ENCODE measurements at places on chromosomes 7 and 10.

DNA sequence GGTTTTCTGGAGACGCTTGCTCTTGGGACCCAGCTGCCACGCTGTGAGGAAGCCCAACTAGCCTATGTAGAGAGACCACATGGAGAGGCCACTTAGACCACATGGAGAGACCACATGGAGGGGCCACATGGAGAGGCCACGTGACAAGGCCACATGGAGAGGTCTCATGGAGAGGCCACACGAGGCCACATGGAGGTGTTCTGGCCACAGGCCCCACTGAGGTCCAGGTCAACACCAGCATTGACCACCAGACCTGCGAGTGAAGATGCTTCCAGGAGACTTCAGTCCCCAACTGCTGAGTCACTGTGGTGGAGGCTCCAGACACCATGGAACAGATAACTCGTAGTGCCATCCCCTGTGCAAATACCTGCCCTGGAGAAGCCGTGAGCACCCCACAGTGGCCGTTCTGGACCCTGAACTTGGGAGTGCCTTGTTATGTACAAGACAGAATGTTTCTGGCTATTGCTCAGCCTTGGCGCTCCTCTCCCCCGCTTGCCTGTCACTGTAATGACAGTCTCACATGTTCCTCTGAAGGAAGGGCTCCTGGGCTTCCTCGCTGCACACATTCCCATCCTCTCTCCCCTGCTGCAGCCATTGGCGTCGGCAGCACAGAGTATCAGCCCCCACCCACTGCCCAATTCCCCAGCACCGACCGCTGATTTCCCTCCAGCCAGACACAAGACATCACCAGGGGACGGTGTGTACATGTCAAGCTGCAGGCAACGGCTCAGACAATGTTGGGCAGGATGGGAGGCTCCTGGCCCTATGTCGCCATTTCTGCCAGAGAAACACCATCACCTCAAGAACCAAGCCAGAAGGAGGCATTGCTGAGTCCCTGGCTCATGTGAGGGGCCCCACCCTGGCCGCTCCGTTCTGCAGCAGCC lies 49.0 kb upstream of the TNRC18 start:
- no peak for DNase-seq

GRCh38 chr7:101913851-101914250 lies 96.4 kb downstream of the CUX1 start:
- DNase-seq = no peak

DNA sequence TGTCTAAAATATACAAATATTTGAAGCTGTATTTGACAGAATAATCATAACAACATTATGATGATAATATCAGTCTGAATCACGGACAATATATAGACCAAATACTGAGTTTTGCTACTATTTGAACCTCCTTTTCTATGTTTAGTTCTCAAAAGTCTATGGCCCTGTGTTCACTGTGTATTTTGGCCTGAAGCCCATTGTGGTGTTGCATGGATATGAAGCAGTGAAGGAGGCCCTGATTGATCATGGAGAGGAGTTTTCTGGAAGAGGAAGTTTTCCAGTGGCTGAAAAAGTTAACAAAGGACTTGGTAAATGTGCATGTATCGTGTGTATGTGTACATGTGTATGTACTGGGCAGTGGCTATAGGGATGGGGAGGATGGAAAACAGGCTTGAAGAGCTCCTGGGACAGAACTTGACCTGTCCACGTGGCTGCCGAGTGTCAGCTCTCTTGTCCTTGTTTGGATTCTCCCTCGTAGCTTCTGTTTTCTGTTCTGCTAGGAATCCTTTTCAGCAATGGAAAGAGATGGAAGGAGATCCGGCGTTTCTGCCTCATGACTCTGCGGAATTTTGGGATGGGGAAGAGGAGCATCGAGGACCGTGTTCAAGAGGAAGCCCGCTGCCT lies 4.2 kb downstream of the CYP2C18 start:
- DNase-seq = no peak

GRCh38 chr10:62992145-62992721 lies 140.9 kb upstream of the NRBF2 start:
- no peak for DNase-seq

- no peak for DNase-seq
Observed at GRCh38 chr7:97819161-97819560, 53.0 kb downstream of the ASNS start.

DNA sequence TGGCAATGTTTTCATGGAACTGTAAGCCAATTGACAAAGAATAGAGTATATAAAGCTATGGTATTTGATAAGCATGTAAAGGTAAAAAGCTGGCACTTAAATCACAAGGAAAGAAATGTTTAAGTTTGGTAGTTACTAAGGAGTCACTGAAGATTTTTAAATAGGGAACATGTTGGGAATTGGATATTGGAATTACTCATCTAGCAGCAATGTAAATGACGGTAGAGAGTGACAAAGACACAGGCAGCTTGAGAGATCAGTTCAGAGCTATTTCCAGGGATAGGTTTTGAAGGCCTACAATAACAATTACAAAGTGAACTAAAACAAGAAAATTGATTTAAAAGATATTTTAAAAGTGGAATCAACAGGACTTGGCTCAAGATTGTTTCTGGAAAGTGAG lies 36.8 kb downstream of the SP8 start:
- no peak for DNase-seq

- DNase-seq = no peak
Observed at GRCh38 chr7:157514306-157514705, 177.5 kb downstream of the DNAJB6 start.

All from left ventricle myocardium inferior (tissue), 1 donor.